Aorta (tissue), 5 donors: ENCODE measurements at places on chromosomes 3 and 15. TPM values are rescaled to one million over a fixed set of nuclear protein-coding genes. Genes with fewer than 3 reads are reported as not detected.

Gene ZBED2
- polyA plus RNA-seq = not detected

Gene DGKG
- polyA plus RNA-seq = 1.9 TPM

Gene C3orf85
- 0.82 TPM for polyA plus RNA-seq

Gene FBN1
- 115 TPM for polyA plus RNA-seq

GRCh38 chr3:159664006-159664405 lies 324.6 kb upstream of the IL12A start:
- H3K27ac ChIP-seq = no peak overlapping the region
- no peaks in the 10 kb centered on the region for H3K36me3 ChIP-seq
- no peak overlapping the region for H3K4me3 ChIP-seq
- DNase-seq = no peak

- no peak for DNase-seq
- H3K4me3 ChIP-seq = no peak overlapping the region
- H3K36me3 ChIP-seq = no peaks in the 10 kb centered on the region
- H3K4me1 ChIP-seq = no peaks in the 10 kb centered on the region
- H3K27ac ChIP-seq = no peak overlapping the region
Measured at GRCh38 chr3:143158014-143158988, 38.7 kb downstream of the CHST2 start.

DNA sequence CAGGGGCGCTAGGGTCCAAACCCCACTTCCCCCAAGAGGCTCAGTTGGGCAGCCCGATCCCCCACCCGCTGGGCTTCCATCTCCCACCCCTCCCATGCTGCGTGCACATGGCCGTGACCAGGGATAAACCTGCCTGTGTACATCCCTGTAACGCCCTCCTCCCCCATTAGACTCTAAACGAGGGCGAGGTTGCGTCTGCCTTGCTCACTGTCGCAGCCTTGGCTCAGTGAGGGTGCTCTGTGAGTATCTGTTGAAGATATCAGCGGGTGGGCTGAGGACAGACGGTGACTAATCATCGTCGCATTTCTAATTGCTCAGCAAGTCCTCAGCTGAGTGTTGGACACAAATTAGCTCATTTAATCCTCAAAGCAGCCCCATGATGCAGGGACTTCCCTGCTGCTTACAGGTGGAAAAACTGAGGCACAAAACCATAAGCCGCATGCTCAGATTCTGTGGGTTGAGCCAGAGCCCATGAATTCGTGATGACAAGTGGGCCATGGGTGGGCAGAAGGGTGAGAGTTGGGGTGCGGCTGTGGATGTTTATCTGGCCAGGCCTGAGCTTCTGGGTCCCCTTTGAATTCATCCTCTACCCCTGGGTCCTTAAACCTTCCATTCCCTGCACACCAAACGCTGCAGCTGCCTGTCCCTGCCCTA lies 26.0 kb downstream of the FBLN2 start:
- H3K4me1 ChIP-seq = no peaks in the 10 kb centered on the region
- no peaks in the 10 kb centered on the region for H3K27me3 ChIP-seq
- no peak overlapping the region for H3K27ac ChIP-seq
- no peak overlapping the region for H3K4me3 ChIP-seq
